ENCODE measurements at places on chromosomes 1 and 21. TPM values are rescaled to one million over a fixed set of nuclear protein-coding genes. Genes with fewer than 3 reads are reported as not detected.
A peak's percentile ranks its signal among the peaks of the same experiment; 100 is the strongest.

GBP6 gene
- polyA plus RNA-seq = not detected

ATXN7L2 gene
- polyA plus RNA-seq = 10.2 TPM

DNA sequence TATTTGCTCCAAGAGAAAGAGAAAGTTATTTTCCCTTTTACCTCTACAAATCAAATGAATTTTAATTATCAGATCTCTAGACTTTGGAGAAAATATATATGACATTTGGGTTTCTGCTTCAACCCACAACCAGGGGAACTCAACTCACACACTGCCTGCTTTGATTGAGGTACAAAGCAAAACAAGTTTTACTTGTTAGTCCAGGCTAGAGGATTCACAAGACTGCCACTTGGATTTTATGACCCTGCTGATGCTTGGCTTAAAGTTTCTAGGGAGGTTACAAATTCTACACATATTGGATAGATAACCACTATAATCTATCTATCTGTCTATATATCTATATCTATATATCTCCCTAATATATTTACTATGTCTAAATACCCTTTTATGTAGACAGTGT, 467.3 kb upstream of the RGS18 start:
- peak; percentile 8 for DNase-seq

GRCh38 chr1:223803211-223803610, 42.5 kb downstream of the TP53BP2 start:
- DNase-seq = no peak

- DNase-seq = no peak
These were observed 62.3 kb downstream of the GON4L start for GRCh38 chr1:155794605-155795245.

DNA sequence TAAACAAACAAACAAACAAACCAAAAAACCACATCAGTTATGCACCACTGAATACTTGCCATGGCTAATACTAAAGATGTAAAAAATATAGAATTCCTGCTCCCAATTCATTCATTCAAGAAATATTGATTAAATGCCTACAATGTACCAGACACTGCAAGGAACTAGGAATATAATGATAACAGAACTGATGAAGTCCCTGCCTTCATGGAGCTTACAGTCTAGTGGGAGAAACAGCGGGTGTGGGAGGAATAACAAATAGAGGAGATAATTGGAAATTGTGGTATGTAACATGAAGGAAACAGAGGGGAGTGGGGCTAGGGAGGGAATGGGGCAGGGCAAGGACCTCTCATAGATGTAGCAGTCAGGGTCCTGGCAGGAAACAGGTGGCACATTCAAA, 58.6 kb upstream of the NBL1 start:
- DNase-seq = no peak

DNA sequence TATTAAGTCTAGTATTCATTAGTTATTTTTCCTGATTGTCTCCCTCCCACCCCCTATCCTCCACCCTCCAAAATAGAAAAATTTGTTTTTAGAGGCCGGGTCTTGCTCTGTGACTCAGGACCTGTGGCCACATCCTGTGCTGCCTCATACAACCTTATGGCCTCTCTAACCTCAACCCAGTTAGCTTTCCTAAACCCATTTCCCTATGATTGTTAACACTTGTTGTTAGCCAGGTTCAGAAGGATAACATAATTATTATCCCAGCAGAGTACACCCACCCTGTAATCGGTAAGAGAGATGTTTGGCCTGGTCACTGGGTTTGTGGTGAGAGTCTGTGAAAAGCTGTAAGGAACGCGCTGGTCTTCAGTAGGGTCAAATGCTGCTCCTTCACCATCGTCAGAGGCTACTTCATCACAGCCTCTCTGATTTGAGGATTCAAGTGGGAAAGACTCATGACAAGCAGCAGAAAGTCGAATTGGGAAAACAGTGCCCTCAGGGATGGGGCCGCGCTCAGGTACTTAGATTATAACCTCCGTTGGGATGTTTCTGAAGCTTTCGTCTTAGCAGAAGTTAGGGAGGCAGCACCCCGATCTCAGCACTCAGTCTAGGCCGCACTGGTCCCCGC, 35.9 kb upstream of the HMGN1 start:
- DNase-seq = no peak

- DNase-seq = no peak
These were observed 148.1 kb upstream of the RUNX1 start for GRCh38 chr21:35197191-35197590.

GRCh38 chr1:225603538-225604354, 49.2 kb downstream of the ENAH start:
- no peak for DNase-seq

- peak; percentile 34 for DNase-seq
These were observed 520 bp upstream of the MR1 start for GRCh38 chr1:181033128-181033798.

Measured in right renal pelvis (tissue), 4 donors.